ENCODE measurements at places on chromosomes 6 and 20.

GRCh38 chr20:59873409-59873808 lies 60.0 kb downstream of the SYCP2 start:
- DNase-seq = no peak

GRCh38 chr6:20582586-20583443 lies 48.6 kb downstream of the CDKAL1 start:
- DNase-seq = no peak

DNA sequence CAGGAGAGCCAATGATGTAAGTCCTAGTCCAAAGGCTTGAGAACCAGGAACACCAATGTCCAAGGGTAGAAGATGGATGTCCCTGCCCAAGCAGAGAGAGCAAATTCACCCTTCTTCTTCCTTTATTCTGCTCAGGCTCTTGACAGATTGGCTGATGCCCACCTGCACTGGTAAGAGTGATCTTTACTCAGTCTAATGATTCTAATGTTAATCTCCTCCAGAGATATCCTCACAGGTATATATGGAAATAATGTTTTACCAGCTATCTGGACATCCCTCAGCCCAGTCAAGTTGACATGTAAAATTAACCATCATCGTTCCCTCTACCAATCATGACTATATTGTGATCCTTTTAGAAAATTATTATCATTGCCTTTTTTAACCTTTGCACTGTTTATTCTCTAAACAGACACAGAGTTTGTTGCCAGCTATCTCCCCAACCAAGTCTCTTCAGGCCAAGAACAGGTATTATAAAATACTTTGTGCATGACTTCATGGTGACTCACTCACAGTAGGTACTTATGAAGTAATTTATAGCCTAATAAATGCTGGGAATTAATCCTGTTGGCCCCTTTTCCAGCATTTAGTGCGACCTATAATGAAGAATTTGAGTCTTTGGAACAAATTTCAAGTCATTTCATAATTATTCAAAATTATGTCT lies 26.2 kb upstream of the TSHZ2 start:
- no peak for DNase-seq

GRCh38 chr6:120899932-120900331 lies 434.3 kb downstream of the TBC1D32 start:
- DNase-seq = no peak

DNA sequence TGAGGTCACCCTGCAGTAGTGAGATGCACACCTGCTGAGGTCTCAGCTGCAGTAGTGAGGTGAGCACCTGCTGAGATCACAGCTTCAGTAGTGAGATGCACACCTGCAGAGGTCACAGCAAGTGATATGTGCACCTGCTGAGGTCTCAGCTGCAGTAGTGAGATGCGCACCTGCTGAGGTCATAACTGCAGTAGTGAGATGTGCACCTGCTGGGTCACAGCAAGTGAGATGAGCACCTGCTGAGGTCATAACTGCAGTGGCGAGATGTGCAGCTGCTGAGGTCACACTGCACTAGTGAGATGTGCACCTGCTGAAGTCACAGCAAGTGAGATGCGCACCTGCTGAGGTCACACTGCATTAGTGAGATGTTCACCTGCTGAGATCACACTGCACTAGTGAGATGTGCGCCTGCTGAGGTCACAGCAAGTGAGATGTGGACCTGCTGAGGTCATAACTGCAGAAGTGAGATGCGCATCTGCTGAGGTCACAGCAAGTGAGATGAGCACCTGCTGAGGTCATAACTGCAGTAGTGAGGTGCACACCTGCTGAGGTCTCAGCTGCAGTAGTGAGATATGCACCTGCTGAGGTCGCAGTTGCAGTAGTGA lies 20.8 kb downstream of the ZDHHC14 start:
- no peak for DNase-seq

DNA sequence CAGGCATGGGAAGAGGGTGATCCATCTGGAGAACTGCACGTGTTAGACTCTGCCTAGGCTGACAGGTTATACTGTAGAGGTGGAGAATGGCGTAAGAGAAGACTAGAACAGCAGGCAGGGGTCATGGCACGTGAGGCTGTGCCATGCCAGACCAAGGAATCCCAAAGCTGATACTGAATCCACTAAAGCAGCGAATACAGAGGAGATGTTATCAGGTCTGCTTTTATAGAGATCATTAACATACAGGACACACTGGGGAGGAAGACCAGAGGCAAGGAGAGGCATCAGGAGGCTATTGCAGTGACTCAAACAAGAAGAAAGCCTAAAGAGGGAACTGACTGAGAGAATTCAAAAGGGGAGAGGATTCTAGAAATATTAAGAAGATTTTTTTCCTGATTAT lies 12.9 kb downstream of the PHACTR1 start:
- no peak for DNase-seq

DNA sequence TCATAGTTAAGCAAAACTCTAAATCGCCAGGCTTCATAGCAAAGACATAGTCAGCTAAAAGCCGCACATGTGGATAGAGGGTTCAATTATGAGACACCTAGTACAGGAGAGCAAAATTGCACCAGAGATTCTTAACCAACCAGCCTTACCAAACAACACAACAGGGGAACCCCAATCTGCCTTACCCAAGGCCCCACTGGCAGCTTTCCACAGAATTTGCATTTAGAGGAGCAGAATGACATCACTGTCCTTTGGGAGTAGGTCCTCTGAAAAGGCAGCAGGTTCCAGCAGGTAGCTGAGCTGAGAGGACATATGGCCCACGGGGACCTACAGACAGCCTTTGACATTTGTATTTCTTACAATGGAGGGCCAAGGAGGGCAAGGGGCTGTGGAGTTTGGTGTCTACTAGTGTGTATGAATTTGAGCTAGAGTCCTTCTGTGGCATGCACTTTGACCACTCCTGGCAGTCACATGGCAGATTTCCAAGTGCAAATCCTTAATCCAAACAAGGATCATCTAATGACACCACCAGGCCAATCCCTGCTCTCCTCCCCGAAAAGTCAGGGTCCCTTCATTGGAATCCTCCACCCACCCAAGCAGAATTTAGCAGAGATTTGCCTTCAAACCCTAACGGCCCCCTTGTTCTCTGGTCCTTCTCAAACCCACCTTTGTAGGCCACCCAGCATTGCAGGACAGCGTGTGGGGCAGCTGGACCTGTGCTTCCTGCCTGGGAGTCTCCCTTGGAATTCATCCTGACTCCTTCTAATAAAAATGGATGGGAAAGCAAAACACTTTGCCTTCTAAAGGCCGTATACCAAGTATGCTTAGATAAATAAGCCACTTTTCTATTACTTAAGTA lies 171.2 kb upstream of the SUPT3H start:
- DNase-seq = no peak

DNA sequence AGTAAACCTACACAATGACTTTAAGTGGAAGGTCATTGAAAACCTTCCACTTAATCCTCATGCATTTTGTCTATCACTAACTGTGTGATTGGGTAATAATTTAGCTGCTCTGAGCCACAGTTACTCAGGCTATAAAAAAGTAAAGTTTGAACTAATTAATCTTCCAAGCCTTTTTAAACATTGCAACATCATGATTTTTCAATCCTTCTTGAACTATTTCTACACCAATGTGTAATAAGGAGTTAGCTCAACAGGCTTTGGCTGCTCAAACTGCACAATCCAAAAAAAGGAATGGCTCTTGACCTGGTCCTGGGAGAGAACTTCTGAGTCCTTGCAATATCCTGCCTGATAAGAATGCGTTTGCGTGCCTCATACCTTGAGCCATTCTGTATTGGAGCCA lies 34.8 kb upstream of the FILIP1 start:
- DNase-seq = no peak

GRCh38 chr6:126662966-126663365 lies 323.1 kb downstream of the CENPW start:
- no peak for DNase-seq

DNA sequence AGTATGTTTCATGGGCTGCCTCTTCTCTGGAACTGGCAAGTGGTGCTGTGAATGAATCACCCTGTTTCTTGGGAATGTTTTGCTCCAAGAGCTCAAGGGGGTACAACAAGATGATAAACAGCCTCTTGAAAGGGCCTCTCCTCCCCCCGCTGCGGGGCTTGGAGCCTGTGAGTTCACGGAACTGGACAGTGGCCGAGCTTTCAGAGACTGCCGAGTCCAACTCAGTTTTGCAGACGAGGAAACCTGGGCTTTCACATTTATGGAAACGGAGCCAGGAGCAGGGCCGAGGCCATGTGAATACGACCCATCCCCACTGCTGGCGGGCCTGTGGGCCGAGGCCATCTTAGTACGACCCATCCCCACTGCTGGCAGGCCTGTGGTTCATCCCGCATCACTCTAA lies 18.2 kb upstream of the SRC start:
- DNase-seq = no peak

DNA sequence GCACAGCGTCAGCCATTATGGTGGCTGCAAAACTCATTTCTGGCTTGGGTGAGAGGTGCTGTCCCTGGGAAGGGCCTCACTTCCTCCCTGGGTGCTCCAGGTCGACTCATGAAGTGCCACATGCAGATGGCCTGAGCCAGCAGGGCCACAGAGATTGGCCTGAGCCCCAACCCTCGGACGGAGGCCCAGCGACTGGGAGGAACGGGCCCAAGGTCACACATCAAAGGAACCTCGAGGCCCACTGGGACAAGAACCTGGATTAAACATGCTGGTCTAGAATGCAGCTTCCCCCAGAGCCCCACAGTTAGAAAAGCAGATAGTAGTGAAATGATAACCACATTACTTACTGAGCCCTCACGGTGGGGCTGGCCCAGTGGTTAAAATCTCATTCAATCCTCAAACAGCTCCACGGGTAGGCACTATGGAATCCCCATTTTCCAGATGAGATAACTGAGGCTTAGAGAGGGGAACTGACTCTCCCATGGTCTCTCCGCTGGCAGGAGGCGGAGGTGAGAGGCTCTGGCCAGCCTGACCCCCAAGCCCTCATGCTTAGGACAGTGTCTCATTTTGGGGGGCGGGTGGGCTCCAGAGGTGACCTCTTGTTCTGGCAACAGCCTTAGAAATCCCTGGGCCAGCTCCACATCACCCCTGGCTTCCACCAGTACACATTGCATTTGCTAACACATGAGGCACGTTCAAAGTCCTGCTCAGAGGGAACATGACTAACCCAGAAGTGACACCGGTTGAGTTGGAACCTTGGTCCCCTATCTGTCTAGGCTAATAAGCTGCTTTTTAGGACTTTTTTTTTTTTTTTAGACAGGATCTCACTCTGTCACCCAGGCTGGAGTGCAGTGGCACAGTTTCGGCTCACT lies 53.0 kb downstream of the SRC start:
- no peak for DNase-seq

DNA sequence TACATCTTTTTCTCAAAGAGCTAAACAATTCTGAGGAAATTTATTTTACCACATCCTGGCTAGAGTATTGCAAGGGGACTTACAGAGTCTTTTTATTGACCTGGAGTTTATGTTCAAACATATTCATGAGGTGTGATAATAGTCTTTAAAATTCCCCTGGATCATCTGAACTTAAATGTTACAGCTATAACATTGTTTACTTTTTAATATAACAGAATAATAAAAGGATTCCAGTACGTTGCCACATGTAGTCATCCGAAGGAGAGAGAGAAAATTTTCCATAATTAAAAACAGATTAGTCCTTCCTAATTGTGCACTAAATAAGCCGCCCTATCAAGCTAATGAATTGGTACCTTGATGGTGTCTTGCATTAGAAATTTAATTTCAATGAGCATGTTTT lies 765.4 kb upstream of the MAP3K7 start:
- DNase-seq = no peak

GRCh38 chr6:14216946-14217684 lies 99.5 kb downstream of the CD83 start:
- no peak for DNase-seq

GRCh38 chr20:62844182-62844581 lies 17.4 kb downstream of the TCFL5 start:
- no peak for DNase-seq

DNA sequence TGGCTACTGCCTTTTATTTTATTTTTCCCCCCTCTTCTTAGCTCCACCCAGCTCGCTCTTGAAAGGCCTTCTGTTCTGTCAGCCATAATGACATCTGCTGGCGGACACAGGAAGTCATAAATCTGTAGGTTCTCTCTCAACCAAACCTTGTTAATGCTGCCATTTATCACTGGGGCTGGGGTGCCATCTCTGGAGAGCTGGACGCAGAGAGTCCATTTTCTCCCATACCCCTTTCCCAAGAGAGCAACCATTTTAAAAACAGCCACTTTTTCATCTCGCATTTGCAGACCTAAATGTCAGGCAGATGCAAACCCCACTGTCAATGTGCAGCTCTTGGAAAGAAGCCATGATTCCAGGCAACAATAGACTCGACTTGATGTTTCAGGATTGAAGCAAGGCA lies 13.0 kb upstream of the TSHZ2 start:
- DNase-seq = no peak

GRCh38 chr6:66985816-66986215 lies 1278.8 kb upstream of the EYS start:
- no peak for DNase-seq

All from T-helper 17 cell (primary cell).